Activated CD4-positive, alpha-beta memory T cell treated with anti-CD3 and anti-CD28 coated beads for 36 hours (primary cell): ENCODE measurements at places on chromosomes 2 and 18.
A peak's percentile ranks its signal among the peaks of the same experiment; 100 is the strongest.

DNA sequence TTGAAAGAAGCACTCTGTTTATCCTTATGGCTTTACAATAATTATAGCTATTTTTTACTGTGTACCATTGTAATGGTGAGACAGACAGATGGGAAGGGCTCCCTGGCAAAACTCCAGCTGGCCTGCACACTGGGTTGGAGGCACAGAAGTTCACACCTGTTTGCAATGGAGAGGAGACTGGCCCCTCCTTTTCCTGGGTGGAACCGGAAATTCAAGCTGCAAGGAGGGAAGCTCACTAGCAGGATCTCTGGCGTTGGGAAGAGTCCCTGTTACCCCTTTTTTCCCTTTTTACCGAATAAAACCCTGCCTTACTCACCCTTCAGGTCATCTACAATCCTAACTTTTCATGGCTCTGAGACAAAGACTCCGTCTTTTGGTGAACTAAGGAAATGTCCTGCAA is 100.3 kb upstream of the TFPI start:
- no peak for DNase-seq

- DNase-seq = no peak
These were observed 59.4 kb downstream of the STEAP3 start for GRCh38 chr2:119282996-119283511.

DNA sequence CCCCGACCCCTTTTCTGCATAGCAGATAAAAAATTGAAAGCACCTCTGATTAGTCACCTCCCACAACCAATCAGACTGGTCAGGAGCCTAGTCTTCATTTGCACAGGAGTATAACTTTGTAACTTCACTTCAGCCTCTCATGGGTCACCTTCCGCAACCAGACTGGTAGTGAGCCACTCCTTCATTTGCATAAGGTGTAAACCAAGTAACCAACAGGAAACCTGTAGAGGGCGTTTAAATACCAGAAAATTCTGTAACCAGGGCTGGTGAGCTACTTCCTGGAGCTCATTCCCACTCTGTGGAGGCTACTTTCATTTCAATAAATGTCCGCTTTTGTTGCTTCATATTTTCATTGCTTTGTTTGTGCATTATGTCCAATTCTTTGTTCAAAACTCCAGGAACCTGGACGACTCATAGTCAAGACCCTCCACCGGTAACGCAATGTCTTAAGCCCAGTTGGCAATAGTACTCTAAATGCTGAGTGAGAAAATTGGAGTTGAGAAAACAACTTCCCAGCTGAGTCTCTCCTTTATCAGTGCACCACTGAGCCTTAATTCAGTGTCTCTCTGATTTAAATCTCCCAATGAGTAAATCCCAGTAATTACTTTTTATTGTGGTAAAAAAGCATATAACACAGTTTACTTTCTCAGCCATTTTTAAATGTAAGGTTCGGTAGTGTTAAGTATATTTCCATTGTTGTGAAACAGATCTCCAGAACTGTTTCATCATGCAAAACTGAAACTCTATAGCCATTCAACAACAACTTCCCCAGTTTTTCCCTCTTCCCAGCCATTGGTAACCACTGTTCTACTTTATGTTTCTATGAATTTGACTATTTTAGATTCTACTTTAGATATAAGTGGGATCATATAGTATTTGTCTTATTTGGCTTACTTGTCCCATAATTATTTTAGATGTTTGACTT is 392.7 kb upstream of the SLC8A1 start:
- no peak for DNase-seq

- DNase-seq = no peak
These were observed 288.9 kb downstream of the XIRP2 start for GRCh38 chr2:167177196-167177595.

DNA sequence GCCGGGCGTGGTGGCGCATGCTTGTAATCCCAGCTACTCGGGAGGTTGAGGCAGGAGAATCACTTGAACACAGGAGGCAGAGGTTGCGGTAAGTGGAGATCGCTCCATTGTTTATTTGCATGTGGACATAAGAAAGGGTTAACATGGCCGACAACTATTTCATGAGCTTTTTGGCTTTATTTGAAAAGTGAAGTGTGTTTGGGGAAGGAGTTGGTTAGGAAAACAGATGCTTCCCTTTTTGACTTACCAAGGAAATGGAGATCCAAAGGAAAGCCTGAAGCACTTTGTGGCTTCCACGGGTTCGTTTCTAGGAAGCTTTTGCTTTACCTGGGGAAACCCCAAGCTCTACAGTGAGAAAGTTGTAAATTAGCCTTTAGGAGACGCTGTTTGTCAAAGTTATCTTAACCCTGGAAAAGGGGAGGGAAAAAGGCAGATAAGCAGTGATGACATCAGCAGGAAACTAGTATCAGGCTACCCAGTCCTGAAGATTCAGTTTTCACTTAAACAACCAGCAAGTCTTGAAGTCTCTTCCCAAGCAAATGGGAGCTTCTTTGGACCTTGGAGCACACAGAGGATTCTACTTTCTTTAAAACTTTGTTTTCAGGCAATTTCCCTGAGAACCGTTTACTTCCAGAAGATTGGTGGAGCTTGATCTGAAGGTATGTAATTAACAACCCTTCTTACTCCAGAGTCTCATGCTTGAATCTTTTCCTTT is at the start of gene CASP10:
Gene CASP10, plus strand, starts transcription at position 492 of the 715 bp plus-strand sequence. CDS start 2,637 bp downstream, outside the sequence.
- no peak for DNase-seq

DNA sequence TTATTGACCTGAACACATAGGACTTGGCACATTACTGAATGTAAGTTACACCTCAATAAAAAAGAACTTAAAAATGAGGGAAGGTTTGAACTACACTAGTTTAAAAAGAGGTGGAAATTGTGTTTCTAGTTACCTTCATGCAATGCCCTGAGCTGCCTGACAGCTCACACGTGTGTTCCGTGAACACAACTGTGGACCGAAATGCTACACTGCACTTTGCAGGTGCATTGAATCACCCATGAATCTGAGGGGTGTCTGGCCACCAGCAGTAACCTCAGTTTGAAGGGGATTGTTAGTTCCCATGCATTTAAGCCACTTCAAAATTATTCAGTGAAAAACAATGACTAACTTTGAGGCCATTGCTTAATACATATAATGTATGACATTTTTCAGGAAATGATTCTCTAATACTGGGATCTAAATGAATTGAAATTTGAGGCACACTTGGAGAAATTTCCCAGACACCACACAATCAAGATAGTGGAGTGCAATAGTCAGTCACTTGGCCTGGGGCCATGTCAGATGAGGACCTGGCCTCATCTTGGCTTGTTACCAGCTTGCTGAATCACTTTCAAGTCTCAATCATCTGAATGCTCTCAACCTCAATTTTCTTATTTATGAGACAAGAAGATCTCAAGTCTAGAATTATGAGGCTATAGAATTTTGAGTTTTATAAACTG is 59.3 kb downstream of the MYL12B start:
- peak; percentile 56 for DNase-seq

- DNase-seq = no peak
These were observed 20.3 kb upstream of the LAPTM4A start for GRCh38 chr2:20071397-20072383.

- no peak for DNase-seq
These were observed 71.9 kb downstream of the VWC2L start for GRCh38 chr2:214482728-214483127.

DNA sequence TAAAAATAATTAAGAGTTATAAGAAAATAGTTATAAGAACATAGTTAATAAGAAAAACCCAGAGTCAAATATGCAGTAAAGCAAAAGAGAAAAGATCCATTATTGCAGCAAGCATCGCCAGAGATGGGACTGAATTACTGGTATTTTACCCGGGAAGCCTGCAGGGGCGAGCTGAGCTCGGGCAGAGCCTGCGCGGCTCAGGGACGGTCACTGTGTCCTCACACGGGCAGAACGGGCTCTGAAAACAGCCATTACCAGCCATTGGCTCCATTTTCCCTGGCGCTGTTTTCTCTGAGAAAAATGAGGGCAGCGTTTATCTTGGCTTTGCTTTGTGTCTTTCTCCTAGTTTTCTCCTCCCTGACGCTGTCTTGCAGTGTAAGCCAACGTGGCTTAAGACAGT is 95.3 kb upstream of the ALKAL2 start:
- DNase-seq = no peak

GRCh38 chr2:195984923-195985726 is 83.5 kb downstream of the DNAH7 start:
- DNase-seq = no peak

DNA sequence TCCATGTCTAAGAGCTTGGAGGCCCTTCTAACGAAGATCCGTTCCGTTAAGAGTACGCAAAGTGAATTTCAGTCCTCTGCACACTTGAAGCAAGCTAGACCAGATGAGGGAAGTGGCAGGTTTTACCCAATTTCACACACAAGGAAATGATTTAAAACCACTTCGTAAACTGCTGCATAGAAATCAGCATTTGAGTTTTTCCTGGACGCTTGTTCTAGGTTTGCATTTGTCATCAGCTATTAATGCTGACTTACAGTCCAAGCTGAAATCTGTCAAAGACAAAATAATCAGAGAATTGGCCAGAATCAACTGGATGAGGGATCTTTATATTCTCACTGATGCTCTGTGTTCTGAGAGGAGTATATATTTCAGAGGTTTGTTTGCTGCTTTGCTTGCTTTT is 117.6 kb upstream of the RASGRP3 start:
- DNase-seq = no peak

DNA sequence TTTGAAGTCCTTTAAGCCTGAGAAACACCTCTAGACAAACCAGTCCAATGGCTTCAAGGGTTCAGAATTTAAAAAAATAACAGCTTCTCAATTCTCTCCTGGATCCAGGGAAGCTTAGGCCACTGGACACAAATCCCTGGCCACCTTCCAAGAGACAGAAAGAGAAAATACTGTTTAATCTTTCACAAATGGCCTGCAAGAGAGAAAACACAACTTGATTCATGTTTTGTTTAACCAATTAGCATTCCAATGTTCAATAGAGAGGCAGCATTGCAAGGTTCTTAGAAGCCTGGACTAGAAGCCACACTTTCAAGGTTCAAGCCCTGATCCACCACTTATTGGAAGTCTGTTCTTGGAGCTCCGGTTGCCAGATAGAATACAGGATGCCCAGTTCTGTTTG is 109.0 kb upstream of the PARD3B start:
- DNase-seq = no peak

- DNase-seq = no peak
These were observed 103.7 kb downstream of the CTAGE1 start for GRCh38 chr18:22314001-22314400.

GRCh38 chr18:61738042-61738441 is 154.8 kb downstream of the RNF152 start:
- DNase-seq = no peak

- no peak for DNase-seq
These were observed 27.1 kb upstream of the KLF11 start for GRCh38 chr2:10016001-10016801.
